ENCODE measurements at places on chromosomes 5 and 9.

GRCh38 chr9:4119778-4120554 lies 179.9 kb downstream of the GLIS3 start:
- DNase-seq, result no peak

DNA sequence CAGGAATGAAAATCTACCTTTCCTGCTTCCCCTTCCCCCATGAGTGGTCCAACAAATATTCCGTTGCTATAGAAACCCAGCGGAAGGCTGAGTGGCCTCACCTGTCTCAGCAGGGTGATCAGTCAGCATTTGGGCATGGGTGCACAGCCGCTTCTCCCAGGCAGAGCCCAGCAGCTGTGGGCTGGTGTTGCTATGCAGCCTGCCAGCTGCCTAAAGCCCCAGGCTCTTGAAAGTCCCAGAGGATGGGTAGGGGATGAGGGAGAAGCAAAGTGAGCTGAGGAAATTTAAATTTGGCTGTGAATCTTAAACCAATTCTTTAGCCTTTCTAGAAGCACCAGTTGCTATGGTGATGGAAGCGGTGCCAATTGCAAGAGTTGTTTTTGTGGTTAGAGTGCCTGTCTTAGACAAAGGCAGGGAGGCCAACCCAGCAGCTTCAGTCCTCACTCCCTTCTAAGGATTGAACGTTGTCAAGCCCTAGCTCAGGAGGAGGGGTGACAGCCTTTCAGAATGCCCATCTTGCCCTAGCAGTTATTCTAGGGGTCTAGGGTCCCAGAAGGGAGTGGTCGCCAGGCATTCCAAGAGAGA lies 151.5 kb upstream of the PITX1 start:
- no peak for DNase-seq

- DNase-seq, result no peak
Measured at GRCh38 chr5:113293975-113294310, 140.8 kb downstream of the TSSK1B start.

DNA sequence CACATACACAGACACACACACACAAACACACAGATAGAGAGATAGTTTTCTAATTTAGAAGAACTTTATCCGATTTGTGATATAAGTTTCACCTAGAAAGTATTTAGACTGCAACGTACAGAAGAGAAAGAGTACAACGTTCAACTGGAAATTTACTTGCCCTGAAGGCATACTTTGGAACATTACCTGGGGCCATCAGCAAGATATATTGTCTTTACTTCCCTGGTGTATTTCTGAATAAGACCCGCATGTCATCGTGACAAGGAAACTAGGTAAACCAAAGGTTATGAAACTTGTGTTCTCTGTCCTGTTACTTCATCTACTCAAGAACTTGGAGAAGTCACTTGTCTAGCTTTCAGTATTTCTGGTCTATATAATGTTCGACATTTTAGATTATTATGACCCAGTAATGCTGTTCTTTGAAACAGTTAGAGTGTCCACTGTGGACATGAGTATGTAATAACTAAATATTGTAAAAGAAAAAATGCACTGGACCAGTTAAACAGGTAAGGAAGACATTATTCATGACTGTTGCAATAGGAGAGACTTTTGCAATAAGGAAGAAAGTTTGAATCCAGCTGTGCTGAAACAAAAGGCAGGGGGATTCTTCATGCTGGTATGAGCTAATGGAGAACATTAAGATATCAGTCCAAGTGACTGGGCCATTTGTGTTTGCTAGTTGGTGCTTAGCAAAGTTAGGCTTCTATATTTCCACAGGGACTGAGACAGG lies 1791.1 kb downstream of the MAT2B start:
- DNase-seq, result no peak

GRCh38 chr9:100322954-100323536 lies 29.7 kb downstream of the TEX10 start:
- peak; percentile 3 for DNase-seq

DNA sequence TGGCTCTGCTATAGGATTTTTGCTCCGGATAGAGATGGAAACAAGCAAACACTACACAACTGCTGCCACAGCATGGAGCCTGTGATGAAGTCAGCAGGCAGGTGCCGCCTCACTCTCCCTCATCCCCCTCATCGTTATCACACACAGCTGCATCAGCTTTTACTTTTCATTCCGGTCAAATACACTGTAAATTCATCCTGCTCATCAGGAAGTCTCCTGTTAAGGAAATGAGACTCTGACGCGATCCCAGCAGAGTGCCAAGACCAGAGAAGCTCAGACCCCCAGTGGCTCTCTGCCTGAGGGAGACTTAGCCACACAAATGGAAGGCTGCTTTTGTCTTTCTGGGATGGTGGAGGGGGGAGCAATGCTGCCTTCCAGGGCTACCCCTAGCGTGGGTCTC lies 270.2 kb downstream of the ELAVL2 start:
- DNase-seq, result no peak

Measured in stimulated activated naive CD4-positive, alpha-beta T cell treated with Interleukin-2 at 50 U/mL for 16 hours (primary cell).